Left lung (tissue), 14 donors: ENCODE measurements at places on chromosomes 13 and 19. TPM values are rescaled to one million over a fixed set of nuclear protein-coding genes. Genes with fewer than 3 reads are reported as not detected.

- no peaks in the 10 kb centered on the region for H3K4me1 ChIP-seq
- H3K27me3 ChIP-seq, result no peaks in the 10 kb centered on the region
- H3K36me3 ChIP-seq, result no peaks in the 10 kb centered on the region
- no peak for DNase-seq
Measured at GRCh38 chr13:26037302-26037701, 14.5 kb downstream of the SHISA2 start.

DNA sequence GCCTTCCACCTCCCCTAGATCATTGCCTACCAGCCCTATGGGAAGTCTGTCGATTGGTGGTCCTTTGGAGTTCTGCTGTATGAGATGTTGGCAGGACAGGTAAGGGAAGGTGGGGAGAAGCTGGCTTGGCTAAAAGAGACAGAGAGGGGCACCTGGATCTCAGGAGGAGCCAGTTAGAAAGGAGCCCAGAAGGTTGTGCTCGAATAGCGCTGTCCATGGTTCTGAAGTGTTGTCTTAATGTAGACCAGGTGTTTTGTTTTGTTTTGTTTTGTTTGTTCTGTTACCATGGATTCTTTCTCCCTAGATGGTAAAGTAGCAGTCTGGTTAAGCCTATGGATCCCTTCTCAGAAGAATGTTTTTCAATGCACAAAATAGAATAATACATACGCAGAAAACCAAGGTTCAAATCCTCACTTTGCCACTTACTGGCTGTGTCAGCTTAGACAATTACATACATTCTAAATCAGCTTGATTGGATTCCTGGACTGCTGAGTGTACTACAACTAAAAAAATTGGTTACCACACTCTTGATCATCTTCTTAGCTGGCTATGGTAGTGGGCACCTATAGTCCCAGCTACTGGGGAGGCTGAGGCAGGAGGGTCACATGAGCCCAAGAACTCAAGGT is 5.9 kb upstream of the CACNG7 start:
- H3K27ac ChIP-seq, result no peak overlapping the region
- H3K36me3 ChIP-seq, result no peaks in the 10 kb centered on the region
- peaks cover 15% of the 10 kb centered on the region for H3K4me1 ChIP-seq
- no peak for DNase-seq
- H3K27me3 ChIP-seq, result peaks cover 96% of the 10 kb centered on the region
- no peak overlapping the region for H3K4me3 ChIP-seq

Gene OR10H1
- 0.06 TPM for total RNA-seq

Gene OR7C2
- not detected for total RNA-seq
